Thoracic aorta (tissue), 2 donors: ENCODE measurements at places on chromosomes 3 and 15.

DNA sequence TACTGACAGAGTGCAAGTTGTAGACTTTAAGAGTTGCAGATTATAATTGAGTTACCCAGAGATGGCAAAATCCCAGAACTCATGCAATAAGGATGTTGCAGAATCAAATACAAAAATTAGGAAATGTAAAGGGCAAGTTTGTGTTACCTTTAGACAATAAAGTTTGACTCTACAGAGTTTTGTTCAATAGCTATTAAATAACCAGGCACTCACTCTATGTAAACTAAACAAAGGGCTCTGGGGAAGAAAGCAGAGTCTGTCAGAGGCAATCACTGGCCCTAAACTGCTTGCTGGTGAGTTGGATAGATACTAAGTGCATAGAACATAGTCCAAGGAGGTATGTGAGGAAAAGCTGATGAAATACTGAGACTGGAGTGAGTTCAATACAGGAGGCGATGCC, 40.0 kb upstream of the PLCL2 start:
- DNase-seq = no peak

GRCh38 chr15:90188914-90189748, 12.0 kb upstream of the SEMA4B start:
- DNase-seq = no peak

- DNase-seq = no peak
Measured at GRCh38 chr3:76954412-76954811, 85.5 kb upstream of the ROBO2 start.

GRCh38 chr3:65713016-65713415, 325.7 kb downstream of the MAGI1 start:
- no peak for DNase-seq

DNA sequence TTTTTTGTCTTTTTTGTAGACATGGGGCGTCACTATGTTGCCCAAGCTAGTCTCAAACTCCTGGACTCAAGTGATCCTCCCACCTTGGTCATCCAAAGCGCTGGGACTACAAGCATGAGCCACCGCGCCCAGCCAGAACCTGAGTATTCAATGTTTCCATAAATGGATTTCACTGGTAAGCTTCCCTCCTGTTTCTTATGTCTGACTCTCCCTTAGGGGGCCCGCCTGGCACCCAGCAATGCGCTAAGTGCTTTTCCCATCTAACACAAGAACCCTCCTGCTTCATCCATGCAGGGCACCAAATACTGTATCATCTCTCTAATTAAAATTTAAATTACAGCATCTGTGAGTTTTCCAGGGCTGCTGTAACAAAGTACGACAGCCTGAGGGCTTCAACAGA, 44.9 kb downstream of the KLF15 start:
- no peak for DNase-seq

- no peak for DNase-seq
Measured at GRCh38 chr3:113231827-113232253, 20.5 kb downstream of the BOC start.

- DNase-seq = no peak
Measured at GRCh38 chr3:16411441-16411840, 102.1 kb downstream of the RFTN1 start.

- DNase-seq = no peak
Measured at GRCh38 chr3:193945143-193945542, 190.8 kb upstream of the HES1 start.

- no peak for DNase-seq
Measured at GRCh38 chr3:185715091-185715490, 109.8 kb downstream of the IGF2BP2 start.

DNA sequence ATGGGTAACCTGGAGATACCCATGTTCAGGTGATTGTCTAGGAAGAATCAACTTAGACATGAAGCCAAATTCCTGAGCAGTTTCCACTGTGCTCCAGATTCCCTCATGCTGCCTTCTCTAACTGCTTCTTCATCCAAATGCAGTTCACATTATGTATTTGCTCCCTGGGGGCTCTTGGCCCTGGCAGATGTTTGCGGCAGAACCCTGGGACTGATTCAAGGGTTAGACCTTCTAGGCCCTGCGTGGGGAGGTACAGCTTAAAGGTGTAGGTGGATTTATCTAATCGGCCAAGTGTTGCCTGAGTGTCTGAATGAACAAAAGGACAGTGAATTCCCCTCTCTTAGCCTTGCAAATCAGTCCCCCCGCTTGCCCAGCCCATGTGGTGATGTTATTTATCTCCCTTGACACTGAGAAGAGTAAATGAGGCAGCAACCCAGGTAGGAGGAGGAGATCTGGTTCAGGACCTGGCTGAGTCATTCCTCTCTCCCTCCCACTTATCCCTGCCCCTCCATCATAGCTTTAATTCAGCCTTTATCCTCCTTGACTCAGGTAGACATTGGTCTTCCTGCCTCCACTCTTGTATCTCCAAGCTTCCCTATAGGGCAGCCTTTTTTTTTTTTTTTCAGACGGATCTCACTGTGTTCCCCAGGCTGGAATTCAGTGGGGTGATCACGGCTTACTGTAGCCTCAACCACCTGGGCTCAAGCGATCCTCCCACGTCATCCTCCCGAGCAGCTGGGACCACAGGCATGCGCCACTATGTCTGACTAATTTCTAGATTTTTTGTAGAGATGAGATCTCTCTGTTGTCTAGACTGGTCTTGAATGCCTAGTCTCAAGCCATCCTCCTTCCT, 54.8 kb downstream of the MAGEF1 start:
- no peak for DNase-seq

- DNase-seq = no peak
Measured at GRCh38 chr15:39892418-39892817, 27.6 kb downstream of the GPR176 start.

- DNase-seq = no peak
Measured at GRCh38 chr15:78107471-78107870, 15.1 kb downstream of the SH2D7 start.

GRCh38 chr3:57393977-57394376, 101.5 kb upstream of the ASB14 start:
- DNase-seq = no peak

- DNase-seq = no peak
Measured at GRCh38 chr15:75578173-75578947, 755 bp downstream of the PTPN9 start.

DNA sequence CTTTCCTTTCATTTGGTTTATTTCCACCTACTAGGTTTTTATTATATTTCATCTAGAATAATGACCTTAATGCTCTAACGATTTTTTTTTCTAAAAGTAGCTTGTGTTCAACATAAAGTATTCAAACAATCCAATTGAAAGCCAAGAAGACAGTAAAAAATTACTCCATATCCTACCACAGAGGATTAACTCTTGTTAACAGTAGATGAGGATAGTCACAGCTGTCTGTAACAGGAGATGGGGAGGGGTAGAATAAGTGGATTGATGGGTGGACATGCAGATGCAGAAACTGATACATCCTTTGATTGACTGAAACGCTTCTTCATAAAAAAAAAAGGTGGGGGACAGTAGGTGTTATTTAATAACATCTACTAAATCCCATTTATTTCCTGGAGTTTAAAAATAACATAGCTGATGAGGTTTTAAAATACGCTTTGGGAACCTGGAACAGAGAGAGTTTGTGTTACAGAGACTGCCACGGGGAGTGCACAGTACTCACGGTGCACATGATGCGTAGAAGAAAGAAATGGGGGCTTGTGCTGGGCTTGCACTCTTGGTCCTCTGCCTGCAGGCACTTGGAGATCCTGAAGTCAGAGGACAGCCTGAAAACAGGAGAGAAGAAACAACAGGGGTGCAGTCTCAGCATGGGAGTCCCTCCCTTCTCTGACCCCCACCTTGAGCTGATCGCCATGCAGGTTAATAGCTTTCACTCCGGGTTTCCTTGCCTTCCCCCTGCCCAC, 226.7 kb downstream of the THSD4 start:
- no peak for DNase-seq

DNA sequence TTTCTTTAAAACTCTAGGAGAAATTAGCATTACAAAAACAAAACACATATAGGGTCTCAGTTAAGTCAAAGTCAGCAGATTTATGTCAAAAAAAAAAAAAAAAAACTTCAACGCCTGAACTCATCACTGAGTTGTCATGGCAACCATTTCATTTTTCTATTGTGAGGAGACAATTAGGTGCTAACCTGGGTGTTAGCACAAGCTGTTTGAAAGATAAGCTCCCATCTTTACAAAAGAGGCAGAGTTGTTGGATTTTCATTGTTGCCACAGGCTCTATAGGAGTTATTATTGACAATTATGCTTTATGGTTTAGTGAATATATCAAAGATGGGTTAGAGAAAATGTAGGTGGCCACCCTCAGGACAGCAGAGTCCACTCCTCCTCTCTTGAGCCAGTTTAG, 806.9 kb downstream of the GRM7 start:
- DNase-seq = no peak

- DNase-seq = no peak
Measured at GRCh38 chr15:66931768-66932633, 133.4 kb upstream of the SMAD3 start.

DNA sequence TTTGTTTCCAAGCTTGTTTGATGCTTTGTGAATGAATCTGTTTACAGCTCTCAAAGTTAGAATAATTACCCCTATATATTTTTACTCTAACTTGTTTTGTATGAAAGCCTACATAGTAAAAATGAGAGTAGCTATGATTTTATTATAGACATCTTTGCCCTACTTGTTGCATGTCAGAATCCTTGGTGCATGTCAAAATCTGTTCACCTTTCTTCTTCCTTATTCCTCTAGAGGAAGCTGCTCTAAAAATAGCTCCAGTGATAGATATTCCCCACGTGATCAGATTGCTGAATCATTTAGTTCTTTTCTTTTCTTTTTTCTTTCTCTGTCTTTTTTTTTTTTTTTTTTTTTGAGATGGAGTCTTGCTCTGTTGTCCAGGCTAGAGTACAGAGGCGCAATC, 39.8 kb downstream of the LRRC49 start:
- DNase-seq = no peak

GRCh38 chr3:23776352-23776891, 29.3 kb upstream of the UBE2E1 start:
- DNase-seq = no peak

DNA sequence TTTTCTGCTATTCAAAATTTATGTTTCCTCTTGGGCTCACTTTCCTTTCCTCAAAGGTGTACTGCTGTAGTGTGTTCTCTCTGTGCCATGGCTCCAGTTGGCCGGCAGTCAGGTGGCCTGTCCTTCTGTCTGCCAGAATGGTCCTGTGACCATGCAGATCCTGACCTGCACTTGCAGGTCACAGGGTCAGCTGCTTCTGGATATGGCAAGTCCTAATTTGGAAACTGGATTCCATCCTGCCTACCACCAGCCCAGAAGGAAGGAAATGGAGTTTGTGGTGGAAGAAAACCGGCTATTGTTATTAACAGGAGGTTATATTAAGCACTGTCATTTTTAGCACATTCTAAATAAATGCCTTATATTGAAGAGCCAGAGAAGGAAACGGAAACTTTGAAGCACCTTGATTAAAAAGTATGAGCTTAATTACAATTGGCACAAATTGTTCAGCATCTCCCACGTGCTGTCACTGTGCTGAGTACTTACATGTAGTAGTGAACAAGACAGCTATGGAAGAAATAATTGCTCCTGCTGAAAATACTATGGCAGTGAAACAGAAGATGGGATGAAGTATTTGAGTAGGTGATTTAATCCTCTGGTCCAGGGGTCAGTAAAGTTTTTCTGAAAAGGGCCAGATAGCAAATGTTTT, 362.8 kb downstream of the PTPRG start:
- DNase-seq = no peak

GRCh38 chr3:27993051-27993450, 248.4 kb upstream of the CMC1 start:
- no peak for DNase-seq

DNA sequence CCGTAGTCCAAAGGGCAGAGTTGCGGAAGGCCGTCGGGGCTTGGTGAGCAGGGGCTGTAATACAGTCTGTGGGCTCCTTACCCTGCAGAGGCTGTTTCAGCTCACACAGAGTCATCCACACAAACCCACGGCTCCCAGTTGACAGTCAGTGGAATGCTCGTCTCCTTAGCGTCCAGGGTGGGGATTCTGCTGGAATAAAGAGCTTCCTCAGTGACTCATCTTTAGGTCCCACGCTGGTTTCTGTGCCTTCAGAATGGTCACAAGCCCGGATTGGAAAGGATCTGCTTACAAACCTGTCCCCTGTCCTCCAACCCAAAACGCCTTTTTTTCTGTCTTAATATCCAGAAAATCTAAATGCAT, 201.3 kb upstream of the TPM1 start:
- DNase-seq = no peak

DNA sequence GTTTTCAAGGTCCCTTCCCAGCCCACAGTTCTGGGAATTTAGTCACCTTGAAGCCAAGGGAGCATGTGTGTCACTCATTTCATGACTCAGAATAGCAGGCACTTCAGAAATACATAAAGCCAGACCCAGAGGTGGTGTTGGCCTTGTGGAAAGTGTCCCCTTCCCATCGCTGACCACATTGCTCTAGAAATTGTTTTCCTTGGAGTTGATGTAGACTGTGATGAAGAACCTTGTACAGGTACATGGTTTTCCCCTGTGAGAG, 158.8 kb downstream of the SLCO3A1 start:
- no peak for DNase-seq

DNA sequence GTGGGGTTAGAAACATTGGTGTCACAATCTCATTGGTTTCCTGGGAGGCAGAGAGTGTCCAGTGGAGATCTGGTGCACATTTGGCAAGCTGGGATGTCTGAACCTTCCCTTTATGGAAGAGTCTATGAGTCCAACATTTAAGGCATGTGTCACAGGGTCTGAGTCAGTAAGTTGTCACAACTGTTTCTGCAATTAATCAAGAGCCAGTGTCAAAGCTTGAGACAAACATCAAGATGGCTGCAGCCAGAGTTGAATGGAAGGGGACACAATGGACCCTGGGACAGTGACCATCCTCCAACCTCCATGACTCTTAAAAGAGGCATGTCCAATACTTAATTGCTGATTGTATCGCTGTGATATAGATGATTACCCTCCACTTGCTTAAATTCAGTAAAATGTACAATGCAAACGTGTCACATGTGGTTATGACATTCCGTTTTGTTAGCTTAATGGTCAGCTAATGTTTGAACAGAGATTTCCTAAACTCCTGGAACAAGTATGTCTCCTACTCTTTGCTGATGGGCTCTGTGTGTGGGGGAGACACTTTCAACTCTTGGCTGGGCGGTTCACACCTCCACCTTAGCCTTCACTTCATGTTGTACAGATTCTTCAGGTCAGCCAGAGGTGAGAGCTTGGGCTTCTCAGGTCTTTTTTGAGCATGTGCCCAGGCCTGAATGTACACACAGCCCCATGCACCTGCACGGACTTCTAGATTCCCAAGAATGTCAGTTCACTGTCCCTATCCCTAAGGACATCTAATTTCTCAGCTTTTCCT, 79.9 kb upstream of the PRR23E start:
- DNase-seq = no peak

GRCh38 chr3:123271466-123272159, 69.9 kb downstream of the SEC22A start:
- no peak for DNase-seq

- DNase-seq = no peak
Measured at GRCh38 chr3:52253314-52254304, 8.1 kb downstream of the PPM1M start.
